ENCODE measurements at places on chromosomes 16 and 17.

DNA sequence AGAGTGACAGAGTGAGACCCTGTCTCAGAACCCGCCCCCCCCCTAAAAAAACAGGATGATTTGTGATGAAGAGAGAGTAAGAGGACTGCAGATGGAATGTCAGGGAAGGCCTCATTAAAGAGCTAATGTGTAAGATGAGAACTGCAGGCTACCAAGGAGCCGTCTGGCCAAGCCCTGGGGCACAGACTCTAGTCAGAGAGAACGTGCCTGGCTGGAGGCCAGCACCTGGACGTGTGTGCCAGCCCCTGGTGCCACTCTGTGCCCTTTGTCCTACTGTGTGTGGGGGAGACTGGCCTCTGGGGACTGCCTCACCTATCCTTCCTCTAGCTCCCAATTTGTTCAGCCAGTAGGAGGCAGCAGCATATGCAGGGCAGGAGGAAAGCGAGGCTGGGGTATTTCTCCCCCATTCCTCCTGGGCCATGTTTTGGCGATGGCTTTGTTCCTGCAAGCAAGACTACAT, 37.1 kb downstream of the KNOP1 start:
- no peak for DNase-seq

GRCh38 chr17:13729466-13730134, 127.9 kb upstream of the HS3ST3A1 start:
- no peak for DNase-seq

DNA sequence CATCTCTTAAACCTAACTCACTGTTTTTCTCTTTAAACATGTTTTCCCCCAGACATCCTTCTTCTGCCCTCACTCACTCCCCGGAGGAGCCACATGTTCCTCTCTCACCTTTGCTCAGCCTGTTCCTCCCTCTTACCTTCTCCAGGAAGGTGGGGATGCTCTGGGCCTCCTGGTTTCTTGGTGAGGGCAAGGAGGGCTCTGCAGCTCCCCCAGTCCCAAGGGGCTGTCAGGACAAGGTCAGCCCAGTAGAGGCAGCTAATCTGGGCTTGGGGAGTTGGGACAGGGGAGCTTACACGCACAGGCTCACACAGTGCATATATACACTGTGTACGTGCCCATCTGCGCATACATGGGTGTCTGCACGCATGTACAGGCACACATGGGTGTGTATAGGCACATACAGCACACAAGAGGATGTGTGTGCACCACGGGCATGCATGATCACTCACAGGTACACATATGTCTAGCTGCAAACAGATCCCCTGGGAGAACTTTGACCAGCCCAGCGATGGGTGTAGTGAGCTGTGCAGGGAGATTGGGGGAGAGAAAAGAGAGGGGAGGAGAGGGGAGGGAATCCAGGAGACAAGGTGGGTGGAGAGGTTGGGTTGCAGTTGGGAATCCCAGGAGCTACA, 28.6 kb upstream of the SPNS3 start:
- DNase-seq: no peak

GRCh38 chr16:83045790-83046189, 419.0 kb downstream of the CDH13 start:
- DNase-seq: no peak

DNA sequence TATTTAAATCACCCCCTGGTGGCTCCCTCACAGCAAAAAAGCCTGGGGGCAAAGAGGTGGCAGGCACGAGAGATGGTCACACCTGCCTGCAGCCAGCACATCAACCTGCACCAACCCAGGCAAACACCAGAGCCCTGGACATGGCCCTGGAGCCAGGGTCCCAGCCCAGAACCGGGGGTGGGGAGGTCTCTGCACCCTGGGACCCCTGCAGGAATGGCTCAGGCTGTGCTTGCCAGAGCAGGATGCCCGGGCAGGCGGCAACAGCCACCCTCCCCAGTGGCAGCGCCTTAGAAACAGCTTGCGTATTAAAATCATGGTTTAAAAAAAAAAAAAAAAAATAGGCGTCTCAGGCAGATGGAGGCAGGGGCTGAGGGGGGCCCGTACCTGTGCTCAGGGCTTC, 16.2 kb downstream of the MYBBP1A start:
- DNase-seq: no peak

DNA sequence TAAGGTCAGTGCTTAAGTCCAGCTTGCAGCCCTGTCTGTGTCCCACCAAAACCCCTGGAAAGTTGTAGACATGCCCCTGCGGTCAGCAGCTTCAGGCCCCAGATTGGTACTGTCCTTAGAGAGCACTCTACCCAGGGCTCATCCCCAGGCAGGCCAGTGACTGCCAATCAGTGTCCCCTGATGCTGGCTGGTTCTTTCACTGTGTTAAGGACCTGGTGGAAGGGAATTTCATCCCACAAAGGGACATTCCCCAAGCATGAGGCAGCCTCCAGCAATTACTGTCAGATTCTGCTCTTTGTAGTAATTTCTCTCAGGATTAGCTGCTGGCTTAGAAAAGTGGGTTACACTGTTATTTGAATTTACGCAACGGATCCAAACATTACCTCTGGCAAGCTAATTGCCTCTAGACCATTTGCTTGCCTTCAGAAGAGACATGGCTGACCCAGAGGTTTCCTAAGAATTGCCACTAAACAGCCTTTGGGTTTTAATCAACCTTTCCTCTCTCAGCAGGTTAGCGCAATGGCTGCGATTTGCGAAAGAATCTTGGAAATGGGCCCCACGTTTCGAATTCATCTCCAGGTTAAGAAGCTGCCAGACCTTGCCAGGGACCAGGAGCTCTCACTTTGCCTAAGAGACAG, 5.9 kb downstream of the IRX6 start:
- no peak for DNase-seq

GRCh38 chr17:1713878-1714426, 3.8 kb upstream of the TLCD2 start:
- DNase-seq: no peak

DNA sequence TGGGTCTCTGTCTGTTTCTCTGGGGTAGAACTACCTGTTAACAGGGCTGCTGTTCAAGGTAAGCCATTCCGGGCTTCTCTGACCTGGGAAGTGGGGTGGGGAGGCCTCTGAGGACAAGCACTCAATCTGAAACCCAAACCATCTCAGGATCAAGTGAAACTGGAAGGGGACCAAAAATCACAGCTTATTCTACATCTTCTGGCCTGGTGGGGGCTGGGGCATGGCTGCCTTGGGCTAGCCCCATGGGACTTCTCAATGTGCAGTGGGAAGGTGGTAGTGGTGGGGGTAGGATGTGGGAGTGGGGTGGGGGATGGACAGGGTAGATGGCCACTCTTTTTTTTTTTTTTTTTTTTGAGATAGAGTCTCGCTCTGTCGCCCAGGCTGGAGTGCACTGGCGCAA, 5.5 kb downstream of the FLOT2 start:
- DNase-seq: no peak

DNA sequence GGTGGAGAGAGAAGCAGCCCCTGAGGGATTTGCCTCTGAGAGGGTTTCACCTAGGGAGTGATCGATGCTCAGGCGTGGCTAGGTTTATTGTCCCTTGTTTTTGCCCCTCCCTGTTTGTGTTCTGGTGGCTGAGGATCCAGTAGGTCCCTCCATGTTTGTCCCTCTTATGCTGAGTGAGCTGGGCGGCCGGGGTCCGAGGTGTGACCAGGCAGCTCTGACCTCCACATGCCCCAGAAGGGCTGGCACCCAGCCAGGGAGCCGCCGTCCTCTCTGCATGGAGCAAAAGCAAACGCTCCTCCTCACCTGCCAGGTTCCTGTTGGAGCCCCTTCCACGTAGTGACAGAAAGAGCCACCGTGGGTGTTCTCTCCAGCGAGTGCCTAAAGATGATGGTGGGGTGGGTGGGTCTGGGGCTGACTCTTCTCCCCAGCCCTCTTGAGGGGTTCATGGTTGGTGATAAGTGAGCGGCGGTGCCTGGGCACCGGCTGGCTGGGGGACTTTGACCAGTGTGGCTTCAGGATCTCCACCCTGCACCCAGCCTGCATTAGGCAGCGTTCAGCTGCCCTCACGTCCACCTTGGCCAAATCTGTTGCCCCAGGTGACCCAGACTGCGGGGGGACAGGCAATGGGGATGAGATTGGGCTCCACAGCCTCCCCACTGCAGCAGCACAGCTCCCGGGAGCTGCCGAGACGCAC, 14.1 kb upstream of the NUDT16L1 start:
- no peak for DNase-seq

- peak; percentile 76 for DNase-seq
Measured at GRCh38 chr16:89167425-89167941, 4.1 kb upstream of the CDH15 start.

GRCh38 chr17:83127431-83128160, 48.2 kb downstream of the METRNL start:
- DNase-seq: no peak

GRCh38 chr16:58426966-58427365, 34.7 kb downstream of the GINS3 start:
- no peak for DNase-seq

DNA sequence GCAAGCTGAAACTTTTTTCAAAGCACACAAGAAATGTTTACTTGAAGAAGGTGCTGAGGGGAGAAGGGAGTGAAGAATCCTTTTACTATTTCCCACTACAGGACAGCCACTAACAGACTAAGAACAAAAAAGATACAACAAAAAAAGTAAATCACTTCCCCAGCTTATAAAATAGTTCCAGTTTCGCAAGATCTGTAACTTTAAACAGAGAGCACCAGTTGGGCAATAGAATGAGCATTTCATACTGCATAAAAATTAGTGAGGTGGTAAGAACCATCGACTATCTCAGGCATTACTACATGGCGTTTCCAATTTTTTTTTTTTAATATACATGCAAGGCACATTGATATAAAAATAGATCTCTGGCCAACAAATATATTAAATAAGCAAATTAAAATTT, 11.1 kb downstream of the CRYBA1 start:
- DNase-seq: no peak

DNA sequence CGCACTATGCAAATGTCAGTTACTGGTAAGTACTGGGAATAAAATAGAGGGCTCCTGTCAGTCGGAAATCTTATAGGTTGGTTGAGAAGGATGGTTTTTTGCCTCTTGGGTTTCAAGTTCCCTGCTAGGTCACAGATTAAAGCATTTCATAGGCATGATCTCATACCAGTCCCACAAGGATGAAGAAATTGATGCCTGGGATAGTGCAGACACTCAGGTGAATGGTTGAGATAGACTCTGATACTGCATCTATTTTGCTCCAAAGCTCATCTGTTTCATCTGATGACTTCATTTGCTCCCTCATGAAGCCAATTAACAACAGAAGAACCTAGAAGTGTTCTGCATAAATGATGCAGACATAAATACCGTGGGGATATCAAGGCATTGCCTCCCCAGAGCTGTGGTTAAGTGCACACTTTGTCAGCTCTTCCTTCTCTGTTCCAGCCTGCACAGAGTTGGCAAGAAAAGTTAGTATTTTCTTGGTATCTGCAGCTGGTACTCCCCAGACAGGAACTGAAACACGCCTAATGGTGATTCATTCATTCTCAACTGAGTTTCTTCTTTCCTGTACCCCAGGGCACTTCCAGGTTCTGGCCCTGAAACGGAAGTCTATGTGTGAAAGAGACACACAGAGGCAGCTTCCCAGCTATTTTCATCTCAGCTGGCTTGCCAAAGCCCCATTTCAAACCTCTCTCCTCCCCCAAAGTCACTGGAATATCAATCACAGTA, 418.3 kb upstream of the SALL1 start:
- no peak for DNase-seq

GRCh38 chr16:72721981-72722380, 325.9 kb downstream of the ZFHX3 start:
- DNase-seq: no peak

DNA sequence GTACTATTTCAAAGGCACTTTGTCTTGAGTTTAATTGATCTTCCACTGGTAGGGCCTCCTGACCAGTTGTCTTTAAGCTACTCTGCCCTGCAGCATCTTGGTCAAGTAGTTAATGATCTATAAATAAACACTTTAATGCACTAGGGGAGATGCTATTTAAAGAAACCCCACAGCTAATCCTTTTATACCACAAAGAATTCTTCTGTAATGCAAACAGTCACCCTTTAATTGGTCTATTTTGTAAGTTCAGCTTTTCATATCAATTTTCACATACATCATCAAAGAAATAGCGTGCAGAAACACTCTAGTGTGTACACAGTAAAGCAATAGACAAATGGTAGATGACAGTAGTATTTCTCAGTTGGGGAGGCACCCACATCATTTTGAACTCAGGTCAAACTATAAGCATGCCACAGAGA, 70.3 kb downstream of the PMP22 start:
- no peak for DNase-seq

DNA sequence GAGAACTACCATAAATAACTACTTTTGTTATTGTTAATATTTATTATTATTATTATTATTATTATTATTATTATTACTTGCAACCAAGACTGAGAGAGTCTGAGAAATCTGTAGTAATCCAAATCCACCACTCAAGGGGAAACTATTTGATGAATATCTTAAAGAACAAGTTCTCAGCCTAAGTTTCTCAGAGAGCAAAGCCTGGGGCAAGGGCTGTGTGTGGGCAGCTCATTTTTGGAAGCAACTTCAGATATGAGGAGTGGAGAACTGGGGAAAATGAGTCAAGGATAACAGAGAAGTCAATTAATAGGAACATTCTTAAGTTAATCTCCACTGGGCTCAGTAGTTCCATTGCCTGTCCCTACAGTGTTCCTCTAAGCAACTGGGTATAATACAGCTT, 57.1 kb upstream of the KCNJ16 start:
- no peak for DNase-seq

DNA sequence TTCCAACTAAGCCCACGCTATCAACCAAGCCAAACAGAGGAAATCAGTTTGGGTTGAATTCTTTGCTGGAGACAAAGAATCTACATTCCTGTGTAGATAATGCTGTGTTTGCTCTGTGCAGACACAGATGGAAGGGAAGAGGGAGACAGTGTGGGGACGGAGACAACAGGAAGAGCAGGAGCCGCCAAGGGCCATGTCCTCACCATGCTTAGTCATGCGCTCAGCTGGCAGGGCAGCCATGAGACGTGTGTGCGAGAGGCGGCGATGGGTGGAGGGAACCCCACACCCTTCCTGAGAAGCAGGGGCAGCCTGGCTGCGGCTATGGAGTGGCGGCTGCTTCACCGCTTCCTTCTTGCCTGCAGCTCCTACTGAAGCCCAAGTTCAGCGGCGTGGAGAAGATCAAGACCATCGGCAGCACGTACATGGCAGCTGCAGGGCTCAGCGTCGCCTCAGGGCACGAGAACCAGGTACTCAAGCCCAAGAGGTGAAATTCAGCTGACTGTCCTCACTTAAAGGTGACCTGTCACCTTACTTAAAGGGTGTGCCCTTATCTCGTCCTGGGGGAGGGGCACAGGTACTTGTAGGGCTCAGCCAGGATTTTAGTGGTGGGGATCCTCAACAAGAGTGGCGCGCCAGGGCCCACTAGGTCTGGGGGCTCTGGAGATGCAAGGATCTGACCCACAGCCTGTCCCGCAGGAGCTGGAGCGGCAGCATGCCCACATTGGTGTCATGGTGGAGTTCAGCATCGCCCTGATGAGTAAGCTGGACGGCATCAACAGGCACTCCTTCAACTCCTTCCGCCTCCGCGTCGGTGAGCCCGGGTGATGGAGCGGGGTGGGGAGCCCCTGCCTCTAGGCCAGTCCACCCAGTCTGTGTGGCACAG, 47.5 kb downstream of the ADCY7 start:
- DNase-seq: peak; percentile 15

- DNase-seq: no peak
Measured at GRCh38 chr16:59013930-59014329, 279.8 kb upstream of the GOT2 start.

- no peak for DNase-seq
Measured at GRCh38 chr16:57732714-57733113, 2.9 kb upstream of the KATNB1 start.

Measured in stimulated activated naive CD4-positive, alpha-beta T cell (primary cell).